ENCODE measurements at places on chromosomes 12 and 14.

GRCh38 chr12:29709496-29710040, 74.2 kb downstream of the TMTC1 start:
- no peak for DNase-seq

DNA sequence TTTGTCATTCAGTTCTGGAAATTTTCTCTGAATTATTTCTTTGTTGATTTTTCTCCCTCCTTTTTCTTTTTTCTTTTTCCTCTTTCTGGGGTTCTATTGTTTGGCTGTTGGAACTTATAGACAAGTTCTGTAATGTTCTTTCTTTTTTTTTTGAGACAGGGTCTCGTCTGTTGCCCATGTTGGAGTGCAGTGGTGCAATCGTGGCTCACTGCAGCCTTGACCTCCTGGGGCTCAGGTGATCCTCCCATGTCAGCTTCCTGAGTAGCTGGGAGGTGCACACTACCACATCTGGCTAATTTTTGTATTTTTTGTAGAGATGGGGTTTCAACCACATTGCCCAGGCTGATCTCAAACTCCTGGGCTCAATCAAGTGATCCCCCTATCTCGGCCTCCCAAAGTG, 30.1 kb upstream of the TBC1D30 start:
- no peak for DNase-seq

GRCh38 chr12:107400686-107401447, 284.7 kb upstream of the PWP1 start:
- no peak for DNase-seq

DNA sequence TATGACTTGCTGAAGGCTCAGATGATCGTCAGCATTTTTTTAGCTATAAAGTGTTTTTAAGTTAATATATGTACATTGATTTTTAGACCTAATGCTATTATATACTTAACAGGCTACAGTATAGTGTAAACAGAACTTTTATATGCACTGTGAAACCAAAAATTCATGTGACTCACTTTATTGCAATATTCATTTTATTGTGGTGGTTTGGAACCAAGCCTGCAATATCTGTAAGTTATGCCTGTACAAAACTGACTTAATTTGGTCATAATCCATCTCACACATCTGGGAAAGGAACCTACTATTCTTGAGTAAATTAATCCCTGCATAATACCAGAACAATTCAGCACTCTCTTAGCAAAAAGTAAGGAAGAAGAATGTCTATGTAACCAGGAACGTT, 390.7 kb downstream of the SYT1 start:
- no peak for DNase-seq

DNA sequence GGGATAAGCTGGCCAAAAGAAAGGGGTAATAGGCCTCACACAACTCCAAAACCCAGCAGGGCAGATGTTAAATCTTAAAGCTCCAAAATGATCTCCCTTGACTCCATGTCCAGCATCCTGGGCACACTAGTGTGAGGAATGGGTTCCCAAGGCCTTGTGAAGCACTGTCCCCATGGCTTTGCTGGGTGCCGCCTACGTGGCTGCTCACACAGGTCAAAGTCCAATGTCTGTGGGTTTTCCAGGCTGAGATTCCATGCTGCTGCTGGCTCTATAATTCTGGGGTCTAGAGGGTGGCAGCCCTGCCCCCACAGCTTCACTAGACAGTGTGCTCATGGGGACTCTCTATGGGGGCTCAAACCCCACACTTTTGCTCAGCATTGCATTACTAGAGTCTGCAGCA, 145.3 kb upstream of the GRIN2B start:
- DNase-seq = no peak

- no peak for DNase-seq
Observed at GRCh38 chr12:127162307-127162706, 1104.7 kb upstream of the TMEM132C start.

DNA sequence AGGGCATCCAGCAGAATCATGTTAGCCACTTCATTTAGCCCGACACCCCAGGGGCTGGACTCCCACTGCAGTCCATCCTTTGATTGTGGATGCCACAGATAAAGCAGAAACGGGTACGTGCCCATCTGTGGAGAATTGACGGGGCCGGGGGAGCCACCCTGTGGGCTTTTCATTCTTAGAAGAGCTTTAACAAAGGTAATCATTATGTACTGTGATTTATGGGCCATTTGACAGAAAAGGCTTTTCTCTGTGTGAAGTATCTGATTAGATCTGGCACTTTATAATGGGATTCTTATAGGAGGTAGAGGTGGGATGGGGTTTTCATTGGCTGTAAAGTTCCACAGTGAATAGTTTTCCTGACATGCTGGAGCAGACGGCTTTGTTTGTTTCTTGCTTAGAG, 40.4 kb downstream of the AACS start:
- no peak for DNase-seq

DNA sequence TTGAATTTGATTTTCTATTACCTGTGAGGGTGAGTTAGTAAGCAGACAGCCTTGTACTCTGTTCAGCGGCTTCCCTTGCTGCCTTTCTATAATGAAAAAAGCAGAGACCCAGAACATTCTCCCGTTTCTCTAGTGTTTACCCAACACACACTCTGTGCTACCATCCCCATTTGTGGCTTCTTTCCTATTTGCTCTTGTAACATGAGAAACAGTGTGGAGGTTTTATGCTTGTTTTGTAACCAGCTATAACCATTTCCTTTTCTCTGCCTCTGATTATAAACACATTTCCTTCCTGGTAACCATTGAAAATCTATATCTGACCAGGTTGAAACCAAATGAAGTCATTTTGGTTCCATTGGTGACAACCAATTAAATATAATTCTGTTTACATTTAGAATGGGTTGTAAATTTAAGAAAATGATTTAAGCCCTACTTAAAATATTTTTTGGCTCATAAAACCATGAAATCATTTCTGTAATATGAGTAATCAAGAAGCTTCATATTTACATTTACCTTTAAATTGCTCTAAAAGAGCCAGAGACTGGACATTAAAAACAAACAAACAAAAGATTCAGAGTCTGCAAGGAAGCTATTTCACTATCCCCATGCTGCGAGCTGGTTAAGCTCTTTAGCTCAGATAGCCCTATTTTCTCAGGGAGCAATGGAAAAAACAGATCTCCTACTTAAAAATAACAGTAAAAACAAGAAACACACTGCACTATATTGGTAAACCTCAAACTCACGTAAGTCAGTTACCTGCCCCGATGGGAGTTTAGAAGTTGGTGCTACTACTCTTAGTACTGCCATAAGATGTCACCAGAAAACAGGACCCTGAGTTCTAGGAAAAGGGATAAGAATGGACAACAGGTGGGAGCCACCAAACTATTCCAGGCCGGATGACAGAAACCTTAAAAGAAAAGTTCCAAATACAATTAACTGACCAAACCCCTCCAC, 206.5 kb upstream of the EEA1 start:
- no peak for DNase-seq

GRCh38 chr12:12156828-12157227, 86.1 kb downstream of the BCL2L14 start:
- DNase-seq = no peak

- DNase-seq = no peak
Observed at GRCh38 chr14:84825481-84826251, 704.3 kb upstream of the FLRT2 start.

GRCh38 chr12:96375170-96375569, 25.1 kb downstream of the CDK17 start:
- DNase-seq = no peak

GRCh38 chr14:103014466-103015228, 42.7 kb downstream of the CDC42BPB start:
- no peak for DNase-seq

- no peak for DNase-seq
Observed at GRCh38 chr14:49621114-49621881, 699 bp downstream of the MGAT2 start.
